NCI-H774 (cell line): ENCODE measurements at places on chromosomes 2 and 18.

- no peak for DNase-seq
Measured at GRCh38 chr2:46999857-47000678, 84.5 kb upstream of the MCFD2 start.

GRCh38 chr2:47083005-47083404 lies 72.1 kb downstream of the STPG4 start:
- no peak for DNase-seq

GRCh38 chr2:238616681-238617080 lies 190.0 kb downstream of the ASB1 start:
- no peak for DNase-seq

GRCh38 chr2:13193900-13194299 lies 477.2 kb downstream of the TRIB2 start:
- peak; percentile 24 for DNase-seq

GRCh38 chr2:88753833-88754584 lies 62.5 kb downstream of the RPIA start:
- DNase-seq, result no peak

- DNase-seq, result peak; percentile 23
Measured at GRCh38 chr2:227295806-227296205, 29.2 kb upstream of the MFF start.

GRCh38 chr2:64711252-64711800 lies 57.6 kb upstream of the SERTAD2 start:
- no peak for DNase-seq

DNA sequence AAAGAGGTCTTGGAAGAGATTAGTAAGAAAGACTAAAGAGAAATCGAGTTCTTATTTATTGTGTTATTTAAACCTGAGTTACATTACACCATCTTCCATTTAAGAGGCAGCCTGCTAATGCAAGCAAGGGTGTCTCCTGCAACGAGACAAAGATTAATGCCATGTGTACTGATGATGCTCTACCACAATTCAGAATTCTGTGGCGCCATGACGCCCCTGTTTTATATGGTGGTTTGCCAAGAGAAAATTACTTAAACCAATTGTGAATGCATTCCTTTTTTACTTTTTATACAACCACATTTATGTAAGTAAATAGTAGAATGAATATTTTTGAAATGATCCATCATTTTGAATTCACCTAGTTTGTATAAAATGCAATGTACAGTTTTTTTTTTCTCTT lies 356.1 kb upstream of the ZEB2 start:
- DNase-seq, result no peak

DNA sequence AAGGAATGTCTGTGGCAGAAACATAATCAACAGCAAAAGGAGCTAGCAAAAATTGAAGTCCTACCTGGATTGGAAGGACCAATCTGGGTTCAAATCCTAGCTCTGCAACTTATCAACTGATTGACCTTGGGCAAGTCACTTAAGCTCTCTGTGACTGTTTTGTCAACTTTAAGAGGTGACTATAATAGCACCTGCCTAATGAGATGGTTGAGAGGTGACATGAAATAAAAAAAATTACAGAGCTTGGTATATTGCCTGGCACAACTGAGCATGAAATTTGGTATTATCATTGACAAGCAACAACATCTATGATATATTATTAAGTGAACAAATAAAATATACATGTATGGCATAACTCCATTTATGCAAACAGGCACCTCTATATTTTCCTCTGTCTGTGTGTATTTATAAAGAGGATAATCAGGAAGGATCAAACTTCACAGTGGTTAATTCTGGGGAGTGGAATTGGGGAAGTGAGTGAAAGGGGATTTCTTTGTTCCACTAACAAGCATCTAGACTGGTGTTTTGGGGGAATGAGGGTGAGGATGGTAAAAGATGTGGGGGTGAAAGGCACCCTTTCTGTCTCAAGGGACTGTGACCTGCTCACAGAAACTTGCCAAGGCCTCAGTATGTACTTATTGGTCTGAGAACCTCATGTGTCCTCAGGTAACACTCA lies 132.8 kb upstream of the SERTAD2 start:
- no peak for DNase-seq

DNA sequence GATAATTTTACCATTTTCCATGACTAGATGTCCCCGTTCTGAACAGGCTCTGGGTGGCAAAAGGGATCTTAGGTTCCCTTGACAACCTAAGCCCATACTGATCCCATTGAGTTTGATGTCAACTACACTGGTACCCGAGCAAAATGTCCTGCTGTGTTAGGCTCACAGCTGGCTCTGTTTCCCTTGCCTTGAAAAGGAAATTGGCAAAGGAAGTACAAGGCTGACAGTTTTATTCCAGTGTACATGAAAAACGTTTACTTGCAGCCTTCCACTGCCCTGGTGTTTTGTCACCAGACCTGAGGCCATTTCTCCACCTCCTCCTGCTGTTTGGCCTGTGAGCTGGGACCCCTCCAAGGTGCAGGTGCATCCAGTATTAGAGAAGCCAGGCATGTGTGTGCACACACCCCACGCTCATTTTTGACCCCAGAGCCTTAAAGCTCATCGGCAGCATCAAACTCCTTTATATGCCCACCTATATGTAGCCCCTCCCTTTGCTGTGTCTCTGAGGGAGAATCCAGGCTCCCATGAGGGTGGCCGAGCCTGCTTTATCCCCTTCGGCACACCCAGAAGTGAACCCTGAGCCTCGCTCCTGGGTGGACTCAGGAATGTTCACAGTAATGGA lies 171.3 kb downstream of the NDUFA10 start:
- no peak for DNase-seq

- DNase-seq, result no peak
Measured at GRCh38 chr2:79437433-79438267, 75.2 kb upstream of the CTNNA2 start.

DNA sequence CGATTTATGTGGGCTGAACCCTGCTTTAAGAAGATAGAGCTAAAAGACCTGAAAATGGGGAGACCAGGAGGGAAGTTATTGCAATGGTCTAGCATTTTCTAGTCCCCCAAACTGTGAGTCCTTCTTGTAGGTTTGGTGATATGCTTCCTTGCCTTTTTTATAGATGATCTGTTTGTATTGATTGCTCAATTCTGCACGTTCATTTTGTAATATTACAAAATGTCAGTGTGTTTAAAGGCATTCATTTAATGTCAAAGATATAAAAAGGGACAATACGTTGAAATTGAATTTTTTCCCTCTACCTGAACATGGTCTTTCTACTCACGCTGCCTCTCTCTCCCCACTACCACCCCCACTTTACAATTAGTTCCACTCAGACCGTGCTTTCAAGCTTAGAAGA lies 5.6 kb upstream of the FIGN start:
- DNase-seq, result no peak

DNA sequence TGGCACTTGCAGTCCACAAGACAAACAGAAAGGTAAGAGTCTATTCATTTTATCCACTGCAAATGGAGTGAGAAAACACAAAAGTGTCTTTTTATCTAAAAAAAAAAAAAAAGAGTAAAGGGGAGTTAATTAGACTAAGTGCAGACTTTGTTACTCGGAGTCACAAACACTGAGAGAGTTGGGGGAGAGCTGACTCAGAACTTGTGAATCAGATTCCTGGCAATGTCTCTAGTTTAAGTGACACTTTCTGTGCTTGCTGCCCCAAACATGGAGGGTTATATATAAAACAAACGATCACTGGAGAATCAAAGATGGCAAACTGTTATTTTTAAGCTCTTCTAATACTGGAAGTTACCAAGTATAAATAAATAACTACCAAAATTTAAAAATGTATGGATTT lies 505.8 kb upstream of the NRP2 start:
- no peak for DNase-seq

DNA sequence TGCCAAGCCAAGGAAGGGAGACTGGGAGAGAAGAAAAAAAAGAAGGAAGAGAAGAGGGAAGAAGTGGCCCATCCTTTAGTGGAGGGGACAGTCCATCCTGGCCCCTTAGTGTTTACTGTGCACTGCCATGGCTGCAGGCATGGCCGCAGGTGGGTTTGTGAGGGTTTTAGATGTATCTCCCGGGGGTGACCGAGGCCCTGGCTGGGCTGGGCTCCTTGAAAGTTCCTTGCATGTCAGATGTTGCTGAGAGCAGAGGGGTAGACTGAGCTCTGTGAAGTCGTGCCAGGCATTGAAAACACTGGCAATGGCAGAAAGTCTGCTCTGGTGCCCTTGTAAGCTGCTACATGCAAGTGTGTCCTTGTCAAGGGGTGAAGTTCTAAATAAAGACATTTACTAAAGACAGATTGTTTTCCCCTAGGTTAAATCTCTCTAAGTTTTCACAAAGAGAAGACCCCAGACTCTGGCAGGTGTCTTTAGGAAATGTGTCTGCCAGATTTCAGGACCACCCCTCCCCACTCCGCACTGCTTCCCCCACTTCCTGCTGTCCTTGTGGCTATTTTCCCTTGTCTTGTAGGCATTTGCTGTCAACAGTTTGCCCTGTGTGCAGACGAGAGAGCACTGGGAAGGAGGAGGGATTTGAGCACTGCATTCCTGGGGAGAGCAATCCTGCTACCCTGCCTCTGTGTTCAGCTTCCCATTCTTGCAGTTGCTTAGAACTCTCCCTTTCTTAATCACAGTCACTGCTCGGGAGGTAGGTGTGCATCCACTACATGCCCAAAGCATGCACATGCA lies 68.4 kb downstream of the ACOXL start:
- no peak for DNase-seq

GRCh38 chr2:192195548-192196418 lies 1.1 kb upstream of the TMEFF2 start:
- no peak for DNase-seq

GRCh38 chr18:30432349-30432748 lies 610.2 kb downstream of the DSC3 start:
- no peak for DNase-seq

GRCh38 chr2:17736989-17737388 lies 16.6 kb downstream of the SMC6 start:
- no peak for DNase-seq

- DNase-seq, result no peak
Measured at GRCh38 chr18:75492852-75493251, 65.3 kb upstream of the SMIM21 start.

GRCh38 chr2:240946654-240947053 lies 40.5 kb downstream of the CROCC2 start:
- DNase-seq, result no peak

- DNase-seq, result no peak
Measured at GRCh38 chr18:52401236-52401635, 61.2 kb downstream of the DCC start.

- DNase-seq, result peak; percentile 44
Measured at GRCh38 chr2:6865346-6866274, at the start of gene CMPK2. Gene CMPK2 (minus strand): TSS chr2:6865907. CDS start chr2:6865696, 211 bp downstream.
